Sigmoid colon (tissue), 7 donors: ENCODE measurements at places on chromosomes 6 and 20. TPM values are rescaled to one million over a fixed set of nuclear protein-coding genes. Genes with fewer than 3 reads are reported as not detected.

- DNase-seq, result no peak
Observed at GRCh38 chr6:17866876-17867444, 120.5 kb downstream of the KIF13A start.

GRCh38 chr6:114690625-114691024 lies 347.8 kb upstream of the HS3ST5 start:
- no peak for DNase-seq

DNA sequence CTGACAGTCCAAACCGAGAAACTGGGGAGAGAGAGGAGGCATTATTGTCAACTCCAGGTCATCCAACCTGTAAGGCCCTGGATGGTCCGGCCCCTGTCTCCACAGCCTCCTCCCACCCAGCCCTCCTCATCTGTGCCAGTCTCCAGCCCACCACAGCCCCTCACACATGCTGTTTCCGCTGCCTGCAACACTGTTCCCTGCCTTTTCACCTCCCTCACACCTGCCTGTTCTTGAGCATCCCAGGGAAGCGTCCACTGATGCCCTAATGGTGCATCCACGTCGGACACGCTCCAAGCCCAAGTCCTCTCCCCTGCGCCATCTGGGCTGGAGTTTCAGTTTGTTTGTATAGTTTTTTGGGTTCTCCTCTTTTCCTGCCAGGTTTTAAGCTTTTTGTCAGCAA lies 52.0 kb downstream of the BMP7 start:
- DNase-seq, result no peak

The ADGB gene
- 0.13 TPM for polyA plus RNA-seq

- DNase-seq, result no peak
Observed at GRCh38 chr6:34066218-34066571, 79.7 kb downstream of the GRM4 start.

DNA sequence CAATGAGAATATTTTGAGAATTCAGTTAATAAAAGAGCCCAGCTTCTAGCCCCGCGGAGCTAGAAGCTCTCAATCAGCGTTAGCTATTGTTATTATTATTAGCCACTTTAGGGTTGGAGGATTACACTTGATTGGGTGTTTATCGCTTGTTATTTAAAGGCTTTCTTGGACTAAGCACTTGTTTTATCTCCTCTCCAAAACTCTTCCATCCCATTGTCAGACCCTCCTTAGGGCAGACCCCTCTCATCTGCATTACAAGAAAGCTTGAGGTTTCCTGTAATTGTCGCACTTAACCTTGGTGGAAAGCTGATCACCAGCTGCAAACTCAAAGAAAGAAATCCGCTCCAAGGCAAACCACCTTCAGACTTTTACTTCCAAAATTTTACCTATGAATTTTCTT lies 4.8 kb downstream of the DPPA5 start:
- no peak for DNase-seq

- DNase-seq, result no peak
Observed at GRCh38 chr6:33194431-33194979, 2.2 kb upstream of the COL11A2 start.

GRCh38 chr6:128554302-128554701 lies 33.9 kb upstream of the PTPRK start:
- no peak for DNase-seq

- no peak for DNase-seq
Observed at GRCh38 chr6:17416806-17417205, 23.4 kb downstream of the CAP2 start.

The OOEP gene
- polyA plus RNA-seq, result not detected

GRCh38 chr6:46583721-46584120 lies 68.9 kb downstream of the CYP39A1 start:
- DNase-seq, result no peak

GRCh38 chr6:89118931-89119330 lies 1.1 kb upstream of the SRSF12 start:
- no peak for DNase-seq

The ABHD16B gene
- 0.44 TPM for polyA plus RNA-seq

GRCh38 chr6:143973097-143973966 lies 34.7 kb downstream of the PLAGL1 start:
- DNase-seq, result no peak

GRCh38 chr20:16752901-16753300 lies 4.7 kb downstream of the OTOR start:
- DNase-seq, result no peak

DNA sequence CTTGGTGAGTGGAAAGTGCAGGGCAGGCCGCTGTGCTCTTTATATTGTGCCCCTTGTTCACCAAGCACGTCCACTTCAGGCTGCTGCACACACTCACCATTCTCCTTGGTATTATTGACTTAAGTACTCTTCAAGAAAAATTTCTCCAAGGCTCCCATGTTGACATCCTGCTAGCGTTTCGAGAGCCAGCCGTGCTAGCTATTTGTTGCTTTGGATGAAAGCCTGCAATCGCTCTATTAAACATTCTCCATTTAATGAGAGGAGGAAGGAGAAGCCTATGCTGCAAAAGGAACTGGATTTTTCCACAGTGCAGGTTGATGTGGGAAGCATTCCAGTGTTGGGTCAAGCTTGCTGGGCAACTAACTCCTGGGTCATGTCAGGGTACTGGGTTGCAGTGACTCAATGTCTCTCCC lies 113.5 kb downstream of the CD83 start:
- no peak for DNase-seq

- no peak for DNase-seq
Observed at GRCh38 chr6:37373822-37374471, 20.2 kb downstream of the RNF8 start.

- DNase-seq, result no peak
Observed at GRCh38 chr6:125380474-125380873, 78.7 kb upstream of the HDDC2 start.

- no peak for DNase-seq
Observed at GRCh38 chr20:60052322-60052721, 94.1 kb downstream of the CDH26 start.

DNA sequence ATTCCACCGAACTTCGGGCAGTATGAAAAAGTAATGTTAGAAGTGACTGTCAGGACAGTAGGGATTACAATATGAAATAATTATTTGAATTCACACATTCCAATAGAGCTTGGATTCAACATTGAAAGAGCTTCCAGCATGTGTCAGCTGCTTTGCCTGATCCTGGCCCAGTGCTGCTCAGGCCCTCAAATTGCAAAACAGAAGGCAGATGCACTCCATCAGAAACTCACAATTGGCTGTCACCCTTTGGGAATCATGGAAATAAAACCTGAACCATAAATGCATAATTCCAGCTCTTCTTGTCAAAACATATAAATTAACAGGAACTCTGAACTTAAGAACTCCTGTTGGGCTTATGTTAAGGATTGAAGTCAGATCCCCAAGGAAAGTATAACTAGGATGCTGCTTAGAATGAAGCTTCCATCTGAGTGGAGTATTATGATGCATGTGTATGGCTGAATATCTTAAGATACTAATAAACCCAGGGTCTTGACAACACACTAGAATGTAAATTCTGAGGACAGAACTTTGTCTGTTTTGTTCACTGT lies 1.8 kb upstream of the NDUFAF4 start:
- DNase-seq, result no peak

DNA sequence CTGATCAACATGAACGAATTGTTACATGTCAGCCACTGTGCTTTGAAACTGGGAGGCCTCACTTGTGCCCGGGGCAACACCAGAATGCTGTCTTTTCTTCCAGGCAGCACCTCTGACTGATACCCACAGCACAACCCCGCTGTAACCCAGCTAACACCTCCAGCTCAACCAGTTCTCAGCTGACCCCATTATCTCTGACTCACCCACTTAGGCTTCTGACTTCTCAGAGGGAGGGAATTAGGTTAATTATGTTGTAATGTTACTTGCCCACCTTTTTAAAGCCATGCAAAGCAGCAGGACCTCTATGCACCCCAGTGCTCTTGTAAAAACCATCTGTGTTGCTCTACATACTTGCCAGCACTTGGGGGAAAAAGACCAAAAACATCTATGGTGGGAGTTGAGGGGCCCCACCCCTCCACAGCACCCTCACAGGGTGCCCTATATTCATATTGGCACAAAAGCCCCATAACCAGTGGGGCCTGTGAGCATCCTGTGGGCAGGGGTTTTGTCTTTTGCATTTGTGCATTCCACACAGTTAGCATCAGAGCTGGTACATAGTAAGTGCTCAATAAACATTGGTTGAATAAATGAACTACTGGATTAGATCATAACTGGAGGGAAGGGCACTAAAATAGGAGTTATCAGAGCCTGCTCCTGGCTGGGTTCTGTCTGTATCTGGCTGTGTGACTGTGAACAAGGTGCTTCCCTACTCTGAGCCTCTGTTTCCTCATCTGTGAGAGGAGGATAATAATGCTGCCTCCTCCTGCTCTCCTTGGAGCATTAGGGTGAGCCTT lies 22.3 kb downstream of the BNIP5 start:
- no peak for DNase-seq

GRCh38 chr6:100506651-100507050 lies 41.9 kb upstream of the SIM1 start:
- DNase-seq, result no peak

DNA sequence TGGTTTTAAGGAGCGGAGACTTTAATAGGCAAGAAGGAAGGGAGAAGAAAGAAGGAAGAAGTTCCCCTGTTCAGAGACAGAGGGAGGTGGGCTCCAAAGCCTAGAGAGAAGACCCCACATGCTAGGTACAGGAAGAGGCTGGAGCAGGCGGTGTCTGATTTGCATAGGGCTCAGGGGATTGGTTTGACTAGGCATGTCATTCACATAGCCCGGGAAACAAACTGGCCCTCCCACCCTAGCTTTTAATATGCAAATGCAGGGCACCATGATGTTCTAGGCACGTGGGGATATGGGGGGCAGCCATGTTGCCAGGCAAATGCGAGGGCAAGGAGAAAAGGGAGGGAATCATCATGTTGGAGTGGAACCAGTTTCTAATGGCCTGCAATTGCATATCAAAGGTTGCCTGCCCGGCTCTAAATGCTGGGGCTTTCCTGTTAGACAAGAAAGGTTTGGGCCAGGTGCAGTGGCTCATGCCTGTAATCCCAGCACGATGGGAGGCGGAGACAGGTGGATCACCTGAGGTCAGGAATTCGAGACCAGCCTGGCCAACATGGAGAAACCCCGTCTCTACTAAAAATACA lies 34.3 kb upstream of the AGPAT4 start:
- no peak for DNase-seq

The TXLNB gene
- 0.60 TPM for polyA plus RNA-seq

GRCh38 chr6:53692172-53692571 lies 26.6 kb upstream of the KLHL31 start:
- no peak for DNase-seq

The CALHM6 gene
- polyA plus RNA-seq, result 20.1 TPM

DNA sequence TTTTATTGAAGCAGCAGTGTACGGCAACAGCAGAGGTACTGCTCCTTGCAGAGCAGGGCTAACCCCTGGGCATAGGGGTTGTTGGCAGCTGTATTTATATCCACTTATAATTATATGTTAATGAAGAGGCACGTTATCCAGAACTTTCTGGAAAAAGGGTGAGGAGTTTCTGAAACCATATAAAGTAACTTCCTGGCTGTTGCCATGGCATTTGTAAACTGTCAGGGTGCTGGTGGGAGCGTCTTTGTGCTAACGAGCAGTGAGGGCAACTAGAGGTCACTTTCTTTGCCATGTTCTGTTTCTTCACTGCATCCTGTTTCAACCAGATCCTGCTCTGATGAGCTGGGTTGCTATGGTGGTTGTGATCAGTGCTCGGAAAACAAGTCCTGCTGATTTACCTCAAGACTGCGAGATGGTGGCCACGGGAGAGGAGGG lies 11.1 kb upstream of the ARFGEF2 start:
- DNase-seq, result no peak

The PPP1R14C gene
- 37.0 TPM for polyA plus RNA-seq

- no peak for DNase-seq
Observed at GRCh38 chr20:64102647-64103354, 4.6 kb downstream of the NPBWR2 start.

DNA sequence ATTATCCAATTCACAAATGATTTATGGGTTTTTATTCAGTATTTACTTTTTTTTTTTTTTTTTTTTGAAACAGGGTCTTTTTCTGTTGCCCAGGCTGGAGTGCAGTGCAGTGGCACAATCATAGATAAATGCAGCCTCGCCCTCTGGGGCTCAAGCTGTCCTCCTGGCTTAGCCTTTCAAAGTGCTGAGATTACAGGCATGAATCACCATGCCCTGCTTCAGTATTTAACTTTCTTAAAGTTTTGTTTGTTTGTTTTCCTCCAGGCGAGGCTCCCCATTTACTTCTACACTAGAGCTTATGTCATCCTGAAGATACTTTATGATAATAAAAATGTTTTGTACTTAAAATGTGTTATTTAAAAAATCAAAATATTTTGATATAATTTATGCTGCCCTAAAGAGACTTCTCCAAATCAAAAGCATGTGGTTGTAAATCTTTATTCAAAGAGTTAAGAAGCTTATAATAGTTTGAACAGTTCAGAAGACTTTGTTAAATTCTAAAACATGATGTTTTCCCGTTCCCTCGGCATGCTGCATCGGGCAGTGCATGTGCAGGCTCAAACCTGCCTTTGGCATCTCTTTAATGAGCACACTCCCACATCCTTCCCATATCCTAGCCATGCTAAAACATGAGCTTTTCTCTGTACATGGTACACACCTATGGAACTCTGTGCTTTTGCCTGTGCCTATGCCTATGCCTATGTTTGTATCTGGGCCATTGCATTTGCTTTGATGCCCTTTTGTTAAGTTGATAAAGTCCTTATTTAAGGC lies 11.0 kb downstream of the SMPDL3A start:
- no peak for DNase-seq

DNA sequence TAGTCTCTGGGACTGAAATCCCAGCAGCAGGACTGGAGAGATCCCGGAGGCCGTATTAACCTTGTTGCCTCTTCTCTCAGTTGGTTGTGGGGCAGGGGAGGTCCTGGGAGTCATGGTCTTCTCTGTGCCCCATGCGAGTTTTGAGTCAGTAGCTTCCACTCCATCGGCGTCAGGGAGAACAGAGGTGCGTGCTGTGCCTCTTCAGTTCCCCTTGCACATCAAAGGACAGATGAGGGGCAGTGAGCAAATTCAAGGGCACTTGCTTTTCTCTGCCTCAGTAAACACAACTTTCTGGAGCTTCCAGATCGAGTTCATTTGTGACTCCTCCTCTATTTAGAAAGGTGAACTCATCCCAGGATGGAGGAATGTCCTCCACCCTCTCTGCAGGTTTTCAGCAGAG lies 48.6 kb downstream of the MOCS1 start:
- DNase-seq, result no peak

GRCh38 chr6:148989585-148989984 lies 242.8 kb downstream of the UST start:
- DNase-seq, result no peak

GRCh38 chr6:33668914-33669313 lies 42.6 kb downstream of the UQCC2 start:
- DNase-seq, result no peak

GRCh38 chr20:19021406-19022117 lies 190.9 kb upstream of the SLC24A3 start:
- DNase-seq, result no peak

The CNKSR3 gene
- 17.4 TPM for polyA plus RNA-seq

The IL17A gene
- not detected for polyA plus RNA-seq

The BEND6 gene
- polyA plus RNA-seq, result 0.34 TPM

DNA sequence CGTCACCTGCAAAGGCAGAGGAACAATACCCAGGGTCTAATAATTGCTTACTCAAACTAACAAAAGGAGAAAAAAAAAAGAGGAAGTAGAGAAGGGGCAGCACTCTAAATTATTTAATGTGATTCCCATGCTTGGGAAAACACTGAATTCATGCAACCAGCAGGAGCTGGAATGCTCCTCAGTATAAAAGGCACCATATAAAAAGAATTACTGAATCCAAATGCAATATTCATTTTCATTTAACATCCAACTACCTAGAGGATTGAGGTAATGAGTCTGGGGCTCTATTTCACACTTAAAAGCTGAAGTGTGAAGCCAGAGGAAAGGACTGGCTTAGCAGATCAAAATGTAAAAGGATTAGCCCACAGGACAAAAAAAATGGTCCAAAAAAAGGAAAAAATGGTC lies 8.7 kb downstream of the B4GALT5 start:
- DNase-seq, result no peak

- DNase-seq, result no peak
Observed at GRCh38 chr6:12927746-12928145, 211.2 kb downstream of the PHACTR1 start.
